A549 treated with CORT108297 at 1 μM for 4 hours (cell line): ENCODE measurements at places on chromosomes 4 and X. TPM values are rescaled to one million over a fixed set of nuclear protein-coding genes. Genes with fewer than 3 reads are reported as not detected.

MAGEE2 gene
- total RNA-seq: not detected in 5 replicates

ETDA gene
- not detected in 5 replicates for total RNA-seq

SPIN3 gene
- total RNA-seq: 6.3 to 7.5 TPM (median 7.2 TPM) in 5 replicates

CLDN34 gene
- not detected in 5 replicates for total RNA-seq

IL13RA1 gene
- total RNA-seq: 44.5 to 58.2 TPM (median 49.6 TPM) in 5 replicates

MND1 gene
- total RNA-seq: 11.9 to 18.1 TPM (median 13.1 TPM) in 5 replicates

MBNL3 gene
- 0.01 TPM in 1 of 5 replicates, not detected in the others for total RNA-seq
